ENCODE measurements at places on chromosomes 1 and 21.

GRCh38 chr1:20483833-20484518 is 2.0 kb downstream of the CAMK2N1 start:
- no peak for ATAC-seq

DNA sequence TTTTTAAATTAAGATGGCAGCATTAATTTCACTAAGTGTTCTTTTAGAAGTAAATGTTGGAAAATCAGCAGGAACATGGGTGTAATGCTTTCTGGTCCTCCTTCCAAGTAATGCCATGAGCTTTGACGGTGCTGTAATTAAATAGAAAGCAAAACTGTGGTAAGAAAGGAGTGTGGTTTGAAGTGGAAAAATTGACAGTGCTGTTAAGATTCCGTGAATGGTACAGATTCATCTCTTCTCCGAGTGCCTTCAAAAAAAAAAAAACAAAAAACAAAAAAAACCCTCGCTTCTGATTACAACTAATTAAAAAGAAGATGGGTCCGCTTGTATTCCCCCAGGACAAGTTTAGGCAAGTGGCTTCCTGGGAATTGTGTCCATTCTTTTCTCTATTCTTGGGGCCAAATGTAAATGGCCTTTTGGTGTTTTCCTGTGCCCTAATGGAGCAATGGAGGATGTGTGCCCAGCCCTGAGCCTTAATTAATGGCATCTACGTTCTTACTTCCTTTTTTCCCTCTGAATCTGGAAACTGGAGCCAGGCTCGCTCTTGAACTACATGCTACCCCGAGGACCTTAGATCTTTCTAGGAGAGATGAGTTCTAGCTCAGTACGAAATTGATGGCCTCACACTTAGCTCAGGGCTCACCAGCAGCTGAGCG is 5.1 kb downstream of the LMO4 start:
- no peak for ATAC-seq

GRCh38 chr21:42258885-42259407 is 40.0 kb downstream of the ABCG1 start:
- ATAC-seq = no peak

- ATAC-seq = no peak
Observed at GRCh38 chr1:29640428-29640785, 404.1 kb downstream of the PTPRU start.

DNA sequence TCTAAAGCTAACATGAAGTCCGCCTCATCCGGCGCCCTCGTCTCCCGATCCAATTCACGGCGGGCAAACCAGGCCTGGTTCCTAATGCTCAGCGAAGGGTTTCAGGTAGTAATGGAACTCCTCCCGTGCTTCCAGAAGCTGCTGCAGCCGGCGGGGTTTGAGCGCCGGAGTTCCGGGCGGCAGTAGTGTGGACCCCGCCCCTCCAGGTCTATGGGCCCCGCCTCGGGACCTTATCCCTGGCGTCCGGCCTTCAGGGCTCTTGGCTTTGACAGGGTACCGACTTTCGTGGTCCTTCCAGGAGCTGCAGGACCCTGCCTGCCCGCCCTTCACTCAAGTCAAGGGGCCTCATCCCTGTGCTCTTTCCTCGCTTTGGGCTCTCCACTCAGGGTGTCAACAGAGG is 304.1 kb downstream of the FAM72C start:
- no peak for ATAC-seq

DNA sequence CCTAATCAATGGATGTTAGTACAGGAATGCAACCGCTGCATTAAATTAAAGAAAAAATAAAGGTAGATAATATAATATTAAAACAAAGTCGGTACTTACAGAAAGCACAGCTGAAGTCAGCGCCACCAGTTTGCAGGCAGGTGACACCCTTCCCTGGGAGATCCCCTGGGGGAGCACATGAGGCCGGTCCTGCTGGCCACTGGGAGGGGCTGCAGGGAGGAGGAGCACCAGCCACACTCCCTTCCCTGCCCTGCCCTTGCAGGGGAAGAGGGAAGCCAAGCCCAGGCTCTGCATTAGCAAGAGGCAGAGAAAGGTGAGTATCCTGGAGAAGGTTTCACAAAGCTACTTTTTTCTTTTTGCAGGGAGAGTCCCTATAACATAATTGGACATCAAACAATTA is 507.0 kb downstream of the AJAP1 start:
- no peak for ATAC-seq

DNA sequence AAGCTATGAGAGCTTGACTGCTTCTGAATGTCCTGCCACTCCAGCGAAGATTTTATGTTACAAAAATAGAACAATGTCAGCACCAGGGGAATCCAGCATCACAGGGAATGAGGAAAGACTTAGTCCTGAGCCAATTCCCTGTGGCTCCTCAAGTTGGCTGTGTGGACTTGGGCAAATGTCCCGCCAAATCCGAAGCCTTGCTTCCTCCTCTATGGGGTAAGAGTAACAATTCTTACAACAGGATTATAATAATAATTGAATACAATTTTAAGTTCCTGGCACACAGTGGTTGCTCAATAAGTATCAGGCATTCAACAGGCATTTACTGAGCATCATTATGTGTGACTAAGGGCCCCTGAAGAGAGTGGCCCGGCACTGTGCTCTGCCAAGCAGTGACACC is 44.4 kb downstream of the STPG1 start:
- ATAC-seq = peak; percentile 38

GRCh38 chr1:216702170-216702569 is 21.1 kb downstream of the ESRRG start:
- no peak for ATAC-seq
